IPS-NIHi11 (cell line): ENCODE measurements at places on chromosomes 16 and 17.

GRCh38 chr17:6355196-6355595, 79.7 kb downstream of the AIPL1 start:
- DNase-seq, result no peak

DNA sequence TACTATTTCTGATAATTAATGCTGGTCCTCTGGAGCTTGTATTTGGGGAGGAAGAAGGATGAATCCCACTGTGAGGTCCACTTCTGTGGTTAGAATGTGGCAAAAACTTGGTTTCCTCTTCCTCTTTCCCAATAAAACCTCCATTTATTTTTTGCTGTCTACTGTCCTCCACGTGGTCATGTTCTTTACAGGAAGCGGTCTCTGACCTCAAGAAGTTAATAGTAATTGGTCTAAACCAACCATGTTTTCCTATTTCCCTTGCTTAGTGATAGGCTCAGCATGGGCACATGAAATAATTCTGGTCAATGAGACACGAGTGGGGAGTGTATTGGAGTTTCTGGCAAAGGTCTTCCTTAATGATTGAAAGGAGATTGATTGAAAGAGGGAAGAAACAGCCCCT, 33.9 kb downstream of the CHP2 start:
- DNase-seq, result no peak

- no peak for DNase-seq
Observed at GRCh38 chr17:72795941-72796340, 296.5 kb downstream of the SLC39A11 start.

DNA sequence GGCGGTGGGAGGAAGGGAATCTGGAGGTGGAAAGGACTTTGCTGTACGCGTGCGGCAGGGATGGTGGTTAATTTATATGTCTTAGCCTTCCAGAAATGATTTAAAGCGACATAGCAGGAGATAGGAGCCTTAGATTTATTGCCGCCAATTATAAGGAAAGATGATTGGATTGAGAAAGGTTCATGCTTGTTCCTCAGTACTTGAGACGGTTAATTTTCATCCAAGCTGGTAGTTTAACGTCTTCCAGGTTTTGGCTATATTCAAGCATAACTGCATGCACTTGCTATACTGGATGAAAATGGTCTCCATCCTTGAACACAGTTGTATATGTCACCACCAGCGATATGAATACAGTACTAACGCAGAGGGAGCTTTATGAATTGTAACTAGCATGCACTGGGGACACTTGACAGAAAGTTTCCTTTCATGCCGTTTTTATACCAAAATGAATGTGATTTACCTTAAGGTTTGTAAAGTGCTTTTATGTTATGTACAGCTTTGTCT, 610 bp upstream of the PEX12 start:
- DNase-seq, result no peak

- DNase-seq, result no peak
Observed at GRCh38 chr16:14373896-14374295, 256.2 kb downstream of the PARN start.

DNA sequence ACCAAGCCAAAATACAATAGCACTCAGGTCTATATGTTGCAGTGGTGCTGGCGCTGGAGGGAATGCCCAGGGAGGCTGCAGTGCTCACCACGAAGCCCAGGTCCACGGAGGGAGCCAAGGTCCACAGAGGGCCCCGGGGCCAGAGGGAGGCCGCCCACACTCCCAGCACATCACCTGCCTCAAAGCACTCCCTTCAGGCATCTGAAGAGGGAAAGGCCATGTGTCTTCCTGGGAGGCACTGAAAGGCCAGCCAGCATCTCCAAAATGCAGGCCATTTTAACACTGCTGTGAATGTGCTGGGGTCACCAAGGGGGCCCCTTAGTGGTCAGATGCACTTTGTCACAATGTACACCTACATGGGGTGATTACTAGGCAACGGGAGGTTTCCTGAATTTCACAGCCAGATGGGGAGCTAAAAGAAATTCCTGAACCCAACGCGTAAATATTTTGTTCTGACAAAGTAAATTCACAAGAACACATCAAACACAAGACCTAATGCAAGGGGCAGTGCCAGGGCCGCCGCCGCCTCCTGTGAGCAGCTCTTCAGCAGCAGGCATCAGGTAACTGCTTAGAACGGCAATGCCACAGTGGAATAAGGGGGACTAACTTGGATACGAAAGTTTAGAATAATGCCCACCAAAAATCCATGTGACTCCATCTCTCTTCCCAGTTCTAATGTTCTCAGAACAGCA, 42.8 kb downstream of the USP22 start:
- DNase-seq, result no peak

- DNase-seq, result no peak
Observed at GRCh38 chr16:50624449-50624970, 56.6 kb downstream of the SNX20 start.

DNA sequence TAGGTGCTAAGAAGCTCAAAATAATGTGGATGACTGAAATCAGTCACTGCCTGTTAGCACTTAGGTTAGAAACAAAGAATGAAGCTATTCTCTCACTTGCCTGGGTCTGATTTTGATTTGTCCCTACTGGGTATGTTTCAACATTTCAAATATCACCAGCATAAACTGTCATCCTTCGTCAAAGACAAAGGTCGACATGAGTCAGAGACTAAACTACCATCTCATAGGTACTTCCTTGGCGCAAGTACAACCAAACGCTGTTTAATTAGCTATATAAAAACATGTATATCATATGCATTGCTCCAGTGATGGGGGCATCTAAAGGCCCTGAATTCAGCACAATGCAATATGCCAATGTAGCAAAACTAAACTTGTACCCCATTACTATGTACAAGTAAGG, 4.0 kb downstream of the AKTIP start:
- no peak for DNase-seq

DNA sequence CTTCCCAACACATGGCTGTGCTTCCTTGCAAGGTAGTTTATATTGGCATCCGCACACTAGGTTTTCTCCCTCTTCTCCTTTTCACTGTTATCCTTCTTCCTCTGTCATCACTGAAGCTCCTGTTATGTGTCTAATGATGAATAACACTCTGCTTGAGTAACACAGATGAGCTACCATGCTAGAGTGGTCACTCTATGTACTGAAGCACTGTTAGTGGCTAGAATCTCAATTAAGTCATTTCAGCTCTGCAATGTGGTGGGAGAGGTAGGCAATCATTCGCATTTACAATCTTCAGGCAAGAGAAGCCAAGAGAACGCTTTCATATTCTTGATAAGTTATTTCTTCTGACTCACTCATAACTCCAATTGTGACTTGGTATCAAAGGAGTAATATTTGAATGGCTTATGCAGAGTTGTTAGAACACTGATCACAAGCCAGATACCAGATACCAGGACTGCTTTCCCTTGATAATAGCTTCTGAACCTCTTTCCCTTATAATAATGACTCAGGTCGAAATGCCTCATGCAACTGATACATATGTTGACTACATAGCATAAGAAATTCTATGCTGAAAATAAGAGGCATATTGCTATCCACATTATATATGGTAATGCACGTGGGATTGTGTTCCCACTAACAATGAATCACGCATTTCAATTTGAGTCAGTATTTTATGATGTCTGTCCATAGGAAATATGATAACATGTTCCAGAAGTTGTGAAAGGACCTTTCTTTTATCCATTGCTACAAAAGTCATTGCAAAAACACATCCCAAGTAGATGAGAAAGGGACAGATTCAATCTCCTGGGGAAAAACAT, 158.0 kb upstream of the HS3ST3A1 start:
- no peak for DNase-seq

- DNase-seq, result no peak
Observed at GRCh38 chr17:19384723-19385391, 2.1 kb downstream of the MFAP4 start.

DNA sequence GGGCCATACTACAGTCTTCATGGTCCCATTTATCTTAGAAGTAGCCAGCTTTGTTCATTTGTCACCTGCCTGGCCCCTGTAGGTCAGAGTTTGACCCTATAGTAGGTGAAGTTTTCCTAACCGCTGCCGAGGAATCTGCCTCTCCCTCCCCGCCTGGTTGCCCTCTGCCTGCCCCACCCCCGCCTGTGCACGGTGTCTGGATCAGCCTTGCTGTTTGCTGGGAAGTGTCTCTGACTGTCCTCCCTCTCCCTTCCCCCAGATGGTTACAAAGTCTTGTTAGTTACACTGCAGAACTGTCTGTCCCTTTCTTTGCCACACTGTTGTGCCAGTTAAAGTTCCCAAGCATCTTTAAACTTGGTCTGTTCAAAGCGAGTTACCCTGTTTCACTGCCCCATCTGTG, 5.7 kb downstream of the UBFD1 start:
- no peak for DNase-seq

- peak; percentile 33 for DNase-seq
Observed at GRCh38 chr16:50742576-50743200, 802 bp downstream of the CYLD start.

- DNase-seq, result no peak
Observed at GRCh38 chr17:62866471-62866870, 58.4 kb upstream of the MARCHF10 start.

DNA sequence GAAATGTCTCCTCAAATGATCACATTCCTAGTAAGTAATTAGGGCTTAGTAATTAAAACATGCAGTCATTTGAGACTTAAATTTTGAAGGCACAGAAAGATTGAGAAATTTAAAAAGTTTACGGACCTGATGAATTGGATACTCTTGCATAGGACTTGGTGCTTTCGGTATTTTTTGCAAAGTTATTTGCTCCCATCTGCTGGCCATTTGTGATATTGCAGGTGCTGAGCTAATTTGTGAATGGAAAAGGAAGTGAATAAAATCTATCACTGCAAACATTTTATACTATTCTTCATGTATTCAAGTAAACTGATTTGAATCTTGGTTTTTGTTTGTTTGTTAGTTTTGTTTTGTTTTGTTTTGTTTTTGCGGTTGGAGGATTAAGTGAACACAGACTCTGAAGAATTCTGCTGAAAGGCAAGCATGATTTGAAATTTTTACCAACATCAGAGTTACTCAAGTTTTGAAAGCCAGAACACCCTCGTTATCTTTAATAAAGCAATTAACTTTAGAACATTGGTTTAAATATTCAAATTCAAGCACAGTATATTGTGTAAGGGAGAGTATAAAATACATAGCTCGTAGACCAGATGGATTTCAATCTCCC, 689.5 kb upstream of the RBFOX1 start:
- peak; percentile 35 for DNase-seq

- no peak for DNase-seq
Observed at GRCh38 chr17:72812823-72813222, 279.7 kb downstream of the SLC39A11 start.

DNA sequence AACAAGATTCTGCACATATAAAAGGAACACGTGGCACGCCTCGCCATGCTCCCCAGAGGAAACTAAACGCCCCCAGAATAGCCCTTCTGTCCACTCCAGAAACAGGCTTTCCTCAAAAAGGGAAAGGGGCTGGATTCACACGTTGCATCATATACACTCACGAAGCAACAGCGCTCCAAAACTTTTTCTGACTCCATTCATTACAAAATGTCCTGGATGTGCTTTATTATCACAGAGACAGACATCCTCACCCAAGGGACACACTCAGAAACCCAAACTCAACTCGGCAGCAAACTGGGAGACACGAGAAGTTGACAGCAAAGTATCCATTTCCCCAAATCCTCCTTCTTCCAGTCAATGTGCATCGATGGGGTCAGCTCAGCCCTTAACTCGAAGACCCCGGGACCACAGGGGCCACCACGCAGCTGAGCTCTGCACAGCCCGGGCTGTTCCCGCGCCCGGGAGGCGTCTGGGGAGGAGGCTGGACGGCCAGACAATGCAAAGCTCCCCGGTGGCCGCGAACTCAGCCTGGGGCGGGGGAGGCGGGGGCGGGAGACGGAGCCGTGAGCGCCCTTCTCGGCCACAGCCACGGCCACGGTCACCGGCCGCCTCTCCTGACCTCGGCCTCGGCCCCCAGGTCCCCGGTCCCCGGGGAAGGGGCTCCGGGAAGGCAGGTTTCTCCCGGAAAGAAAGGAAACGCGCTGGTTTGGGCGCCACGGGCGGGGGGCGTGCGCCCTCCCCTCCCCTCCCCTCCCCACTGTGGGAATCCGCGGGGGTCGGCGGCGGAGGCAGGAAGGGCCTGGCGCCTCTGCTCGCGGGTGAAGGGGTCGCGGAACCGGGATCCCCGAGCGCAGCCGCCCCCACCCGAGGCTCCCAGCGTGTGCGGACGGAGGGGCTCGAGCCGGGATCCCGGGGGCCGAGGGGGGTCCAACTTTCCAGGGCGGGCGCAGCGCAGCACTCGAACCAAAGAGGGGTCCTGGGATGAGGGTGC, 1.2 kb downstream of the NXN start:
- peak; percentile 55 for DNase-seq

- no peak for DNase-seq
Observed at GRCh38 chr17:50538549-50539410, 6.2 kb downstream of the EPN3 start.

DNA sequence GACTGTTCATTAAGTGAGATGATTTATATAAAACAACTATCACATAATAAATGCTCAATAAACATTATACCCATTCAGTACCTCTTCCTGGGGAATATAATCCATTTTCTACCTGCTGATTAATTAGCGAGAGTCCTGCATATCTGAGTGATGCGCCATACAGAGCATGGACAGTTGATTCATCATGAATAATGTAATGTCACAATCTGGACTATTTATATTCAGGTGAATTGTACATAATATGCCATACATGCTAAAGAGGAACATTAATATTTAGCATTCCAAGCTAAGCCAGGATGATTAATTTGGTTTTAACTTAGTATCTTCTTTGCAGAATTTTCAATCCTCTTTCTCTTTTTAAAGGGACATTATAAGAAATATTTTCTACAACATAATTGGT, 362.0 kb upstream of the XYLT1 start:
- no peak for DNase-seq

DNA sequence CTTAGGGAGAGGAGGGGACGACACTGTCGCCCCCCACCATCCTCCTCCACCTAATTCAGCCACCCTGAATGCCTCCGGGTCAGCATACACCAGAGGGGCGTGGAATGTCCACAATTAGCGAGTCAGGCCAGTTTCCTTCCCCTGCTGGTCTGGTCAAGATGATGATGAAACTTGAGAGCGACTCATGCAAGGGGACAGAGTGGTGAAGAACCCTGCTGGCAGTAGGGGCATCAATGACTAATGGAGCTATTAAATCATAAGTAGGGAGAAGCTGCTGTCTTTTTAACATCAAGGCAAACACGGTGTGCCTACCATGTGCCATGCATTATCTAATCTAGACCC, 7.2 kb downstream of the SPACA3 start:
- no peak for DNase-seq
